NCI-H2227 treated with DMSO at 0.1 percent for 48 hours (cell line): ENCODE measurements at places on chromosomes 11 and 22.

GRCh38 chr11:44742508-44743246, 15.9 kb downstream of the TSPAN18 start:
- no peak for DNase-seq

- DNase-seq, result no peak
These were observed 32.1 kb upstream of the BAIAP2L2 start for GRCh38 chr22:38142606-38143005.

GRCh38 chr11:121153472-121153871, 52.4 kb downstream of the TECTA start:
- DNase-seq, result no peak

DNA sequence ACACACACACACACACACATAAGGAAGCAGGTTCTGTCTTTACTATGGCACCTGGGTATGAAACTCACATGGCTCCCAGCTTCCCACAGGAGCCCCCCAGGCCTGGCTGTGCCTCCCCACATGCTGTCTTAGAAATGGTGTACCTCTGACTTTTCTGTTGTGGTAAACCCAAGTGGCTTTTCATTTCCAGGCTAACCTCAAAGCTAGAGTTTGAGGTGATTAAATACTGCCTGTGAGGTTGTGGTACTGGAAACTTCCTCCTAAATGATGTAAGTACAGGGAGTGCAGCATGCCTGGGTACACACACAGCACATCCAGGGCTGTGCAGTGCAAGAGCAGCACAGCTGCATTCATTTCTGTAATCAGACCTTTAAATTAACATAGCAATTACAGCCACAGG, 34.4 kb downstream of the ME3 start:
- no peak for DNase-seq

DNA sequence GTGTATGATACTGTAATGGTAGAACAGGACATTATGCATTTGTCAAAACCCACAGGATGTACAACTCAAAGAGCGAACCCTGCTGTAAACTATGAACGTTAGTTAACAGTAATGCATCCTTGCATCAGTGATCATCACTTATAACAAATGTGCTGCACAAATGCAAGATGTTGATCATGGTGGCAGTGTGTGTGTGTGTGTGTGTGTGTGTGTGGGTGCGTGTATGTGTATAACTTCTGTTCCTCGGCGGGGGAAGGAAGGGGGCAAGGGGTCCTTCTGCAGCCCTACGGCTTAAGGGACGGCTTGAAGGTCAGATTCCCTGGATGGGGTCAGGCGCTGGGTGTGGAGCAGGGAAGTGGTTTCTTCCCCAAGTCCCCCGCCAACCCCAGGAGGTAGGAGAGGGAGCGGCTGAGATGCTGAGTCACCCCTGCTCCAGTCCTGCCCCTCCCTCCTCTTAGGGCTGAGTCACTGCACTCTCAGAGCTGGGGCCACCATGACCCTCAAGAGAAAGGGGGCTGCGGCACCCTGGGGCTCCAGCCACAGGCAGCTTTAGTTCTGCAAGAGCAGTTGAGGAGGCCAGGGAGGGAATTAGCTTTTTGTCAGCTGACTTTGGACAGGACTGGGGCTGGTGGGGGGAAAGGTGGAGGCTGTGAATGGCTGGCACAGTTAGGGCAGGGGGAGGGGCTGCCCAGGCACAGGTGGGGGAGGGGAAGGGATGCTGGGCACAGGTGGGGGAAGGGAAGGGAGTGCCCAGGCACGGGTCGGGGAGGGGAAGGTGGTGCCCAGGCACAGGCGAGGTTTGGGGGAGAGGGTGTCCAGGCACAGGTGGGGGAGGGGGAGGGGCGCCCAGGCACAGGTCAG, 8.8 kb upstream of the CTSD start:
- DNase-seq, result peak; percentile 61

GRCh38 chr11:69337211-69337721, 43.3 kb downstream of the MYEOV start:
- no peak for DNase-seq

DNA sequence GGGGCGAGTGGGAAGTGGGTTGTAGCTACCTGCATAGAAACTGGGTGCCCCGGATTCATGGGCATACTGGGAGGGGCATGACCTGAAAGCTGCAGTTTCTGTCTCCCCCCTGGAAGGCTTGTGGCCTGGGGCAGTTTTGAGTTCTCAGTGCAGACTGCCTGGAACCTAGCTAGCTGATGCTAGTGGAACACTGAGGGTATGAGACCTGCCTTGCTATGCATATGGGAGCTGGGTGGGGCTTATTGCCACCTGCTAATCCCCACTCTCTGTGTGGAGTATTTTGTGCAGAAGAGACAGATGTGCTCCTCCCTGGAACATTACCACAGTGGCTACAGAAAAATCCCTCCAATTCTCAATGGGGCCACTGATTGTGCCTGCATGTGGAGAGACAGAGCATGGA, 11.7 kb upstream of the OR56B4 start:
- no peak for DNase-seq

- DNase-seq, result no peak
These were observed 164.2 kb upstream of the TBCEL start for GRCh38 chr11:120859552-120860295.

GRCh38 chr11:64868904-64869570, 9.4 kb downstream of the EHD1 start:
- DNase-seq, result no peak

GRCh38 chr22:27982630-27983180, 63.6 kb upstream of the PITPNB start:
- DNase-seq, result no peak

DNA sequence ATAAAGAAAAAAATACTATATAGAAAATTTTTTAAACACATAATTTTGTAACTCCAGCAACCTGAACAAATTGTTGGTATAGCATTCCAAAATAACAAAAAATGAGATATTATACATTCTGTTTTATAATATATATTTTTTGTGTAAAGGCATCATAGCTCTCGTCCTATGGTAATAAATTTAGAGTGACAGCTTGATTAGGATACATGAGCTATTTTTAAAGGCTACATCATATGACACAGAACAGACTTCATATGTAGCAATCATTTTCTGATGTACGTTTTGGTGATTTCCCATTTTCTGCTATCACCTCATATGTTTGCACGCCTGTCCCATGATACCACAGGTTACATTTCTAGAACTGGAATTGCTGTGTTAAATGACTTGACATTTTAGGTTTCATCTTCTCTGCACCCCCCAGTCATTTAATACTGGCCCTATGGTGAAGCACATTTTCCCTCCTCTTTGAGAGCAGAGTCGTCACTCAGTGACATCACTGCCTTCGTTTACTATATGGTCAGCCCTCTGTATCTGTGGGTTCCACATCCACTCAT, 19.5 kb downstream of the PC start:
- DNase-seq, result no peak

GRCh38 chr11:120524536-120525085, 13.1 kb downstream of the GRIK4 start:
- no peak for DNase-seq

- no peak for DNase-seq
These were observed 103.6 kb downstream of the TRIM29 start for GRCh38 chr11:120034176-120034875.

GRCh38 chr11:135015966-135016365, 603.9 kb upstream of the B3GAT1 start:
- no peak for DNase-seq

- no peak for DNase-seq
These were observed 158.8 kb downstream of the TTC17 start for GRCh38 chr11:43517518-43517917.

GRCh38 chr22:17578136-17578754, 14.9 kb downstream of the SLC25A18 start:
- DNase-seq, result no peak

DNA sequence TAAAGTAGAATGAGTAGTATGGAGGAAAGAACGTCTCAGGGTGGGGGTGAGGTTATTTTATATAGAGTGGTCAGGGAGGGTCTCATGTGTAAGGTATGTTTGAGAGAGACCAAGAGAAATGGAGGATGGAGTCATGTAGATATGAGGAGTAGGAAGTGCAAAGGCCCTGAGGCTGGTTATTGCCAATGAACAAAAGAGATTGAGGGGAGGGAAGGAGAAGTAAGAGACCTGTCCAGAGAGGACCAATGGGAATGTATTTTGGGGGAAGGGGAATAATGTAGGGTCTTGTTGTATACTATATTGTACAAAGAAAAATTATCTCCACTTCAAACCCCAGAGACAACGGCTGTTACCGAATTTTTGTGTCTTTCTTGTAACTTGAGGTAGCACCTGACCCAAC, 9.8 kb downstream of the CTNND1 start:
- DNase-seq, result no peak

DNA sequence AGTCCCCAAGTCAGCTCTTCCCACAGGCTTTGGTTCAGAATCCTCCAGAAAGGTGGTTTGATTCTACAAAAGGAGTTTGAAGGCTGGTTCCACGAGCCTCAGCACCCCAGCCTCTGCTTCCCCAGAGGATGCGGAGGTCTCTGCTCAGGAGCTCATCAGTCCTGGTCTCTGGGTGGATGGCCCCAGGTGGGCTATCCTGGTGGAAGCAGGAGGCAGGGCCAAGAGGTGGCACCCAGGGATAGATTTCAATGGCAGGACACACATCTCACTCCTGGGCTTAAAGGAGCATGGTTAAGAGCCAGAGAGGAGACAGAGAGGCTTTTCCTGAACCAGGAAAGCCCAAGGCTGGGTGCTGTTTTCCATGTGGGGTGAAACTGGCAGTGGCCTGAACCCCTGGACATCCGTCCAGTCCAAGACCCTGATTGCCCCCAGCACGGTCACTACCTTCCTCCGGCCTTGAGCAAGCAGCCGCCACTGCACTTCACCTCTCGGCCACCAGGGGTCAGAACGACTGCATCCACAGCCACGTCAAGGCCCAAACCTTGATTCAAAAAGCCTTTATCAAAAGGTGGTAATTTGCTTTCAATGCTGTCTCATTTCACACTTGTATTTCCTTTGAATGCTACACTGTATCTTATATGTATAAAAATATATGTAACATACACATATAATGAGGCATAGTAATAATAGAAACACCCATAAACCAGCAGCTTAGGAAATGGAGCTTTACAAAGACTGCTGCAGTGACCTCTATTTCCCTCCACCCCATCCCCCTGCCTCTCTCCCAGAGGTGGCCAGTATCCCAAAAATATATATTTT, 19.3 kb upstream of the FXYD2 start:
- peak; percentile 31 for DNase-seq

- no peak for DNase-seq
These were observed 42.5 kb upstream of the PAMR1 start for GRCh38 chr11:35567737-35568465.

DNA sequence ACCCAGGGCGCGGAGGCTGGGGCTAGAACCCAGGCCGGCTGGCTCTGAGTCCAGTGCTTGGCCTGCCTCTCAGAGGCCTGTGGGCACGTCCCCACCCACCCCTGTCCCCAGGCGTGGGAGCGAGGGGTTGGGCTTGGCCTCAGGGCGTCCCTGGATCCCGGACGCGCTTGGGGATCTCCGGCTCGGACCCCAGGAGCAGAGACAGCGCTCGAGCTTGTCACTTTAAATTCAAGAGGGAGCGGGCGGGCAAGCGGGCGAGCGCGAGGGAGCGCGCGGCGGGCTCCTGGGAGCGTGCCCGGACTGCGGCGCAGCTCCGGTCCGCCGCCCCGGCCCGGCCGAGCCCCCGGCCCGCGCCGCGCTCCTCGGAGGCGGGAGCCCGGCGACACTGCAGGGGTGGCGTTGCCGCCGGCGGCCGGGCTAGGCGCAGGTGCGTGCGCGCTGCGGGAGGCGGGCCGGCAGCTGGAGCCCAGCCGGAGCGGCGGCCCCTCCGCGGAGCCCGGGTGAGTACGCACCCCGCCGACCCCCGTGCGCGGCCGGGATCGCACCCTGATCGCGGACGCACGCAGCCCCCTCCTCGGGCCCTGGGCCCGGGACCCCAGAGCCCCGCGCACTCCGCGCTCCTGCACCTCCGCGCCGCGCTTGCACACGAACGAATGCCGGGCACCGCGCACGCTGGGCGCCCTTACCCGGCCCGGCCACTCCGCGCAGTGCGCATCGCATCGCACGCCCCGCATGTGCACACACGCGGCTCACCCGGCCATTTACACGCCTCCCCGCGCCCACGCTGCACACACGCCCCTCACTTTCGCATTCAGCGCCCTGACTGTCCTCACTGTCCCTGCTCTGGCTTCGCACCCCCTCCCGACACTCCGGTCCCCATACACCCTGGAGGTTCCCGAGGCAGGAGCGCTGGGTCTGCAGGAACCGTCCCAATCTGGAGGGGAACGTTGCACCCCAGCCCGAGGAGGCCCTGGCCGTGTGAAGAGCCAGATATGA, at the start of gene SYT12:
SYT12 (plus strand) TSS at position 174 of the 996 bp plus-strand sequence. CDS start 7,011 bp downstream, outside the sequence.
- no peak for DNase-seq

GRCh38 chr11:17598700-17599459, 51.8 kb downstream of the OTOG start:
- DNase-seq, result peak; percentile 65

DNA sequence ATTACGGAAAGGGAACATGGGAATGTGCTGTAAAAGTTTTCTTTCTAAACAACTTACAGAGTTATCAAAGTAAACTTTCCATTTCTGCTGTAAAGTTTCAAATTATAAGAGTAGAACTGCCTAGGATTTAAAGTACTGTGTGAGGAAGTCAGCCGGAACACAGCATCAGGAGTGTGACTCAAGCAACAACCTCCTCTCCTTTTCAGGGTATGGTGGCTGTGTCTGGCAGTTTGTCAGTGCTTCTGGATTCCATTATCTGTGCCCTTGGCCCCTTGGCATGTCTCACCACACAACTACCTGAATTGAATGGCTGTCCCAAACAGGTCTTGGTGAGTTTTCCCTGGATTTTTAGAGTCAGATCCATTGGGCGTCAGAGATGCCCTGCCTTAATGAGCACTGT, 6.9 kb upstream of the TOM1 start:
- DNase-seq, result no peak

DNA sequence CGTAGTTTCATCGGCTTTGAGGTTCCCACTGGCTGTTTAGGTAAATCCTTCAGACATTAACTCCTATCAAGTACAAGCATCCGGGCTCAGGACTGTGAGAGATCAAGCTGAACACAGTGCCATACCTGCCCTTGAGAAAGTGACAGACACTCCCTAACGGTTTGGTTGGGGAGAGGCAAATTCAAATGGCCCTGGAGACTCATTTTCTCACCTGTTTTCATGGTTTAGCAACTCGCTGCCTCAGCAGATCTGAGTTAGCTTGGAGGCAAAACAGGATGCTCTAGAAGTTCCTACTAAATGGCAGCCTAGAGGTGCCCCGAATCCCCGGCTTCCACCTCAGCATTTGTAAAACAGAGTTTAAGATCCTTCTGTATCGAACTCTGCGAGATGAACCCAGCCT, 3.6 kb upstream of the FBXO3 start:
- DNase-seq, result no peak

GRCh38 chr11:67522844-67523555, at the start of gene CABP2:
Gene CABP2, minus strand, starts transcription at chr11:67523446. Its CDS starts 120 bp downstream, at chr11:67523326.
- no peak for DNase-seq
